ENCODE measurements at places on chromosomes 6 and 20. TPM values are rescaled to one million over a fixed set of nuclear protein-coding genes. Genes with fewer than 3 reads are reported as not detected.
A peak's percentile ranks its signal among the peaks of the same experiment; 100 is the strongest.

DNA sequence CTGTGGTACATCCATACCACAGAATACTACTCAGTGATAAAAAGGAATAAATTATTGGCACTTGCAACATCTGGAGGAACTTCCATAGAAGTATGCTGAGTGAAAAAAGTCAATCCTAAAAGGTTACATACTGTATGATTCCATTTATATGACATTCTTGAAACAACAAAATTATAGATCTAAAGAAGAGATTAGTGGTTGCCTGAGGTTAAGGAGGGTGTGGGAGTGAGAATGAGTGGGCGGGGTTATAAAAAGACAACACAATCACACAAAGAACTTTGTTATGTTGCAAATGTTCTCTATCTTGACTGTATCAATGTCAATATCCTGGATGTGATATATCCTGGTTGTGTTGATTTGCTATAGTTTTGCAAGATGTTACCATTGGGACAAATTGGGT, 21.2 kb downstream of the SNRPB start:
- DNase-seq = no peak

DNA sequence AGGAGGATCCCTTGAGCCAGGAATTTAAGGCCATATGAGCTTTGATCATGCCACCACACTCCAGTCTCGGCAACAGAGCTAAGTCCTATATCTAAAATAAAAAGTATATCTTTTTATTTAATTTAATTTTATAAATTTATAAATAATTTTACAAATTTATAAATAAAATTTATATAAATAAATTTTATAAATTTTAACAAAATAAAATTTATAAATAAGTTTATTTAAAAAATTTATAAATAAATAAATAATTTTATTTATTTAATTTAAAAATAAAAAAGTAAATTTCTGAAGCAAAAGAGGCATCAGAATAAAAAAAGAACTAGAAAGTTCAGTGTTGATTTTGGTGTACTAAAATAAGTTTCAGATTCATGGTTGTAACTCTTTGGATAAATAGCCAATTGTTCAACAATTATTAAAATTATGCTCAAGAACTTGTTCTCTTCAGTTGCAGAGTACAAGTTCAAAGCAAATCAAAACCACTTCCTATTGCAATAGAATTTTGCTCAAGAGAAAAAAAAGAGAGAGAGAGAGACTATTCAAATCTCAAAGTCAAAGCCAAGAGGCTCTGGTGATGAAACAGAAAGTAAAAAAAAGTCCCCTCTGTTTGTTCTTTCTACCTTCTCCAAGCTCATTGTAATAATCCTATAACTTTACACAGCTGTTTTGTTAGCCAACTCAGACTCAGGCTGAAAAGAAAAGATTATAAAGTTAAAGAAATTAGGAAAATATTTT, 547.5 kb upstream of the ADGRB3 start:
- DNase-seq = no peak

DNA sequence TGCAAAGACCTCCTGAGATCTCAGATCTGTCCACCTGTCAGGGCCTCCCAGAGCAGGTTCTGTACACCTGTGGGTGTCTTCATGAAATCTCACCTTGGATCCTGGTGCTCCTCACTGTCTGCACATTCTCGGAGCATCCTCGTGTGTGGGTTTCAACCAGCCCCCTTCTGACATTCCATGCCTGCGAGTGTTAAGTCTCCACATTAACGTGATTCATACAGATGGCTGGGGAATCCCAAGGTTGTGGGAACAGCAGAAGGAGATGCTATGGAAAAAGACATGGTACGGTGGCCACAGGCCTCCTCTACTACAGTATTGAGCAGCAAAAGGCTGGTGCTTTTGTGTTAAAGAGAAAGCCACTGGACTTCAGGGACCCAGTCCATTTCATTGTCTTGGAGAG, 556.5 kb downstream of the DHX35 start:
- DNase-seq = no peak

- no peak for DNase-seq
Measured at GRCh38 chr6:39196673-39197091, 32.6 kb downstream of the KCNK5 start.

DNA sequence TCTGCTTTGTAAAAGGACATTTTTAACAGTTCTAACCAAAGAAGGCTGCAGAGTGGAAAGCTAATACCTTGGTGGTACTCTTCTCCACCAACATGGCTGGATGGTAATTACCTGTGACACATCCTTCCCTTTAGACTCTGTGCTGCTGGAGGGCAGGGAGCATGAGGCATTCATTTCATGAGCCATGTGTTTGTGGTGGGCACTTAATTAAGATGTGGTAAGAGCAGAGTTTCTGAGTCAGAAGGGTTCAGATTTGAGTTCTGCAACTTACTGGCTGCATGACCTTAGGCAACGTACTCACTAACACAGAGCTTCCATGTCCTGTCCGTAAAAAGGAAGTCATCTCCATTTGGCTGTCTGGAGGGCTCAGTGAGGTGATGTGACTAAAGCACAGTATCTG, 9.1 kb upstream of the ZNF133 start:
- DNase-seq = no peak

DNA sequence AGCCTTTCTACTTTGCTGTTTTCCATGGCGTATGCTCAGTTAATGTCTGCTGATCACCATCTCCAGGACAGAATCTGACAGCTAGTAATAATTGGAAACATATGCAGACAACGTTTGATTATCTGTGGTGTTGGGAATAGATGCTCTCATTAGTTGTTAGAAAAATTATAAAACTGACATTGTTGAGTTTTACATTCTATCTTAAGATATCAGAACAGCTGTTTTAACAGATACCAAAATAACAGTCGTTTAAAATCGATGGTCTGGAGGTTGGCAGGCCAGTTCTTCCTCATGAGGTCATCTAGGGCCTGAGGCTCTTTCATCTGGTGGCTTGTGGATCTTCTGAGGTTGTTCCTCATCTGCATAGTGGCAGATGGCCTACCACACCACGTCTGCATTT, 137.6 kb downstream of the AIG1 start:
- DNase-seq = no peak

DNA sequence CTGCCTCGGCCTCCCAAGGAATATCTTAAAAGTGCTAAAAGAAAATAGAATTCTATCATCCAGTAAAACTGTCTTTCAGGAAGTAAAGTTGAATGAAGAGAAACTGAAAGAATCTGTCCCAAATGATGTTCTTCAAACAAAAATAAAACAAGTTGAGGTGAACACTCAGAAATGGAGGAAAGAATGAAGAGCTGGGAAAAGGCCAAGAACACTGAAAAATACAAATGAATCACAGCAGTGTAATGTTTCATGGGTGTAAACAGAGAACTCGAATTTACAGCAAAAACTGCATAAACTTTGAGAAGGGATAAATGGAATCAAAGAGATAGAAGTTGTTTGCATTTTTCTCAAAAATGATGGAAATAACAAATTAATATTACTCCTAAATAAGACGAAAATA, 317.3 kb downstream of the TAF4 start:
- DNase-seq = no peak

DNA sequence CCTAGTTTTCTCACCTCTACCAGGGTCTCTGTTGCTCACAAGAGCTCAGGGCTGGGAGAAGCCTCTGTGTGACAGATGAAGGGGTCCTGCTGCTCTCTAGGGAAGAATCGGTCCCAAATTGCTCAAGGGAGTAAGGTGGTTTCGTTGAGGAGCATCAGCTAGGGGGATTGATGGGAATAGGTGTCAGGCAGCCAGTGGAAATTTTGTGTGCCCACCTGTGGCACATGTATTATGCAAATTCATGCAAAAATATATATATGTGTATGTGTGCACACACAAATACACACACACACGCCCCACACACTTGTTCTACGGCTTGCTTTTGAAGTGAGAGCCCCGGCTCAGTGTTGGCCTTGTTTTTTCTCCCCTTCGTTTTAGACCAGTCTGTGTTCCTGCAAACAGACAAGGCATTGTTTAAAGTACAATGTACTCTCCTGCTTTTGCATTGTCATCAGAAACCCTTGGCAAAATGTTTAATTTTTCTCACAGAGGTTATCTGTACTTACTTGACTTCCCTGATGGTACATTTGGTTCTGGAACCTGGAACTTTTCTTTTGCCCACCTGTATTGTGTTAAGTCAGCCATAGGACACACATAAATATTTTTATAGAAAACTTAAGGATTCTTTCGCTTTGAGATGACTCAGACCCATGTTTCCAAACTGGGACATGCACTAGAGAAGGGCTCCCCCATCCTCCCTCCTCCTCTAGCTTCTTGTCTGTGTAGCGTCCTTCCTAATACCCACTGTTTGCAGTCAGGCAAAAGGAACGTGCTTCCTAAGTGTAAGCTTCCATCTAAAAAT, 26.7 kb downstream of the FOXO3 start:
- peak; percentile 32 for DNase-seq

- no peak for DNase-seq
Measured at GRCh38 chr20:40524071-40524470, 165.0 kb downstream of the MAFB start.

GRCh38 chr6:138162955-138163575, 1.3 kb downstream of the ARFGEF3 start:
- DNase-seq = no peak

- DNase-seq = no peak
Measured at GRCh38 chr6:127775371-127775770, 125.5 kb downstream of the THEMIS start.

DNA sequence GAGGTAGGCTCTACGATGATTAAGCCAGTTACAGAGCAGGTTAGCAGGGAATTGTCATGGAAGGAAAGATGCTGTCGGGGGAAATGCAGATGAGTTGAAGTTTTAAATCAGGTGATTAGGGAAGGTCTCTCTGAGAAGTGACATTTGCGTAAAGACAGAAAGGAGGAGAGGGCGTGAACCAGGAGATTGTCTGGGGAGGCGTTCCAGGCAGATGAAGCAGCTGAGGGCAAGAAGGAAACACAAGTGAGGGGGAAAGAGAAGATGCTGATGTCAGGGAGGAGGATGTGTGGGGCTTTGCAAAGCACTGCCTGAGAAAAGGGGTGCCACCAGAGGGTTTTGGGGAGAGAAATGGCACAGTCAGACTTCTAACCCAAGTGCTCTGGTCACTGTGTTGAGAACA, 2.5 kb upstream of the TMEM14B start:
- no peak for DNase-seq

DNA sequence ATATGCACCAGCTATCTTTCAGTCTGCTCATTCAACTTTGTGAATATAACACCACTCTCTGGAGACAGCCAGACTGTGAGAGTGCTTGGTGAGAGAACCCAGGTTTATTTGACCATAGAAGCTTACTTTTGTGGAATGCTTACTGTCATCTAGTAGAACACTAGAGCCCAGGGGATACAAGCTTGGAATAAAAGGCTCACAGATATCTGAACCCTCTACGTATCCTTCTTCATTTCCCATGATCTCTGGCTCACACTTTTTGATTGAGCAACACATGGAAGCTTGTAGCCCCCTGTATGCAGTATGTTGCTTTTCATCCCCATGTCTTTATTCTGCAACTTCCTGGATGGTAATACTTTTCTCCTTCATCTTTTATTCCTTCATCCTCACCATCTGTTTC, 835.3 kb upstream of the CITED2 start:
- no peak for DNase-seq

DNA sequence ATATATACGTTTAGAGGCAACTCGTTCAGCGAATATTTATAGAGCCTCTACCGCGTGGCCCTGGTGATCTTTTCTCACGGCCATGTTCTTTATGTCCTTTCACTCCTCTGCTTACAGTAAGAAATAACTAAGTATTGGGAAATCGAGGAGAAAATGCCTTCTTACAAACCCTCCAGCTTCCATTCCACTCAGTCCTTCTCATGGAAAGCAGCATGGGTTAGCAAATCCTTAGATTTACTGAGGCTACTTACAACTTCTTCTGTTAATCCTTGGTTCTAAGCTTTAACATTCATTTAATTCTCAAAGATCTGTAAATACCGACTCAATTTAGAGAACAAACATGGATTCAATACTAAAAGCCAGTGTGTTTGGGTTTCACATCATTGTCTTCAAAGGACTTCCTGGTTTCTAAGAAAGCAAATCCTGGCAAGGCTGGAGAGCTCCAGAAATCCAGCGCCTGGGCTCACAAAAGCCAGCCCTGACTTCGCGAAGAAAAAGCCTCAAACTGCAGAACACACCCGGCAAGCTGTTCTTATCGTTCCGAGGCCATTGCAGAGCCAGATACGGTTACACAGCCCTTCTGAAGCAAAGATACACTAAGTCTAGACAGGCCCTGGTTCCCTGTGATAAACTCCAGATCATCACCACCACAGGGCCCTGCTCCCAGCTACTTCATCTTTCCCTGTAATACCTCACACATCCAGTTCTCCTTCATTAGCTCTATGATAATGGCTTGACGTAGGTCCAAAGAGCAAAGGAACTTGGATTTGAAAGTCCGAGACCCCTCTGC, 19.2 kb downstream of the AGPAT4 start:
- DNase-seq = peak; percentile 71

GRCh38 chr6:169345146-169345545, 91.5 kb upstream of the THBS2 start:
- no peak for DNase-seq

- DNase-seq = no peak
Measured at GRCh38 chr6:40315060-40315459, 272.1 kb downstream of the LRFN2 start.

DNA sequence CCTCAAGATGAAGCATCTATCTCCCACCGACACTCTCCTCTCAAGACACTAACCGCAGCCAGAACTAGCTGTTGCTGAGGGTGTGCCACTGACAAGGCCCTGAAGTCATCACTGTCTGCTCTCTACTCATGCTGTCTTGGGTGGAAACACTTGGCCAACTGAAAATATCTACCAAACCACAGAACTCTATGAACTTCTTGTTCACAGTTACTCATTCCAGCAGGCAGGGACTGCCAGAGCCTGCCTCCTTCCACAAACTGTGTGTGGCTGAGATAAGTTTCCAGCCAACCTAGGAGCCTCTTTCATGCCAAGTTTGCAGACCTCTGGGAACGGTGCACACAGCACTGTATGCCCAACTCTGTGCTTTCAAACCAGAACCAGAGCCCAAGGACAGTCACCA, 45.5 kb upstream of the NXT1 start:
- DNase-seq = no peak

DNA sequence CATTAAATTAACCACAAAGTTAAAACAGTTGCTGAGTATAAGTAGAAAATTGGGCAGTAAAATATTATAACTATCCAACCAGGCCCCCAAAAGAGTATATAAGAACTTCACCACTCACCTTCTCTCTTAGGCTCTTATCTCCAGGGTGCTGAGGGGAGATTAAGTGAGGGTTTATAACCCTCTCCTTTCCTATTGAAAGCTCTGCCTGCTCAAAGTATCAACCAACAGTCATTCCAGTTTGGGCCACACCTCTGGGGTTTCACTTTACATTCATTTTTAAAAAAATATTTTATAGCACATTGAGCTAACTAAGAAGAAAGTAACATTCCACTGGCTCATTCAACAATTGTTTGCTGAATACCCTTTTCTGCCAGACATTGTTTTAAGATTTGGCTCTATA, 22.1 kb downstream of the GSTA4 start:
- no peak for DNase-seq

The PCK1 gene
- not detected for total RNA-seq

The GHRH gene
- not detected for total RNA-seq

The PSORS1C1 gene
- total RNA-seq = not detected

The KIF25 gene
- total RNA-seq = 1.2 TPM

The CD24 gene
- 330 TPM for total RNA-seq

The PDE7B gene
- total RNA-seq = 0.12 TPM

Data from neural progenitor cell (in vitro differentiated cells).